Stimulated activated CD8-positive, alpha-beta memory T cell treated with anti-CD3 and anti-CD28 coated beads, Interleukin-4, amount 100 ng/mL, for 1 hour (primary cell): ENCODE measurements at places on chromosomes 5 and 9.

DNA sequence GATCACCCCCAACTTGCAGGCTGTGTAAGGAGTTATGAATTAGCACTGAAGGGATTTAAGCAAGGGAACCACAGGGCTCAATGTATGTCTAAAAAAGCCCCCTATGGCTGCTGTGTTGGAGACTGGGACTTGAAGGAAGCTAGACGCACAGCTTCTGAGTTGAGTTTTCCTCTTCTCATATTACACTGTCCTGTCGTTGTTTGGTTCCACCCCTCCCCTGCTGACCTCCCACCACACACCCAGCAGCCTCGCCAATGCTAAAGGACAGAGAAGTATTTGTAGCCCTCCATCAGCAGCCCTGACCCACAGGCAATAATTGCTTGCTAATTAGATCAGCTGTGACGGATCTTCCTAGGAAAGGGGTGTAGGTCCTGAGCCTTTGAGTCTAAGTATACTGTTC, 15.1 kb upstream of the CARTPT start:
- DNase-seq, result no peak

DNA sequence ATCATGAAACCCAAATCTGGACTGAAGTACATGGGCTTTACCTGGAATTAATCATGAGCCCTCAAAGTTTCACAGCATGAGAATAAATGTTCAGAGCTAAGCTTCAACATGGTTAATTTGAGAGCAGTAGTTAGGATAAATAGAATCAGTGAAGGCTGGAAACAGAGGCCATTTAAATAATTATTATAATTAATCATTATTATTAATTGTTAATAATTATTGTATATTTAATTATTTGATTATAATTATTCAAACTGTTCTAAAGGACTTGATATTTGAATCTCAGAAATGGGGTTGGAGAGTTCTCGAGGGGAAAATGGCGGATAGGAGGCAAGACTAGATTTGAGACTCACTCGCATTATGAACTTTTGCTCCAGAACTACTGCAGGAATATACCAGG, 119.6 kb upstream of the ITGA1 start:
- no peak for DNase-seq

DNA sequence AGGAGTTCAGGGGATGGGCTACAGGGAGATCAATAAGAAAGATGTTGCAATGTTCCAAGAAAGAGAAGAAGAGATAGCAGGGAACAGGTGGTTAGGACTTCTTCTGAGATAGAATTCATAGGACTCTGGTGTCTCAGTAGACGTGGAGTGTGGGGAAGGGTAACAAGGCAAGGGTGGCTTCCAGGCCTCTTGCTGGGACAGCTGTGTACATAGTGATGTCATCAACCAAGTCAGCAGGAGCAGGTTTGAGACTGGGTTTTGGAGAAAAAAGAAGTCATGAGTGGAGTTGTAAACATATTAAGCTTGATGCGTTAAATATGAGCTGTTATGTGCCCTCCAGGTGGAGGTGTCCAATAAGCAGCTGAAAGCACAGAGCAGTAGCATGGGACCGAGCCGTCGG, 211.8 kb upstream of the RASEF start:
- DNase-seq, result no peak

- DNase-seq, result no peak
Observed at GRCh38 chr5:124704594-124705284, 41.7 kb downstream of the ZNF608 start.

DNA sequence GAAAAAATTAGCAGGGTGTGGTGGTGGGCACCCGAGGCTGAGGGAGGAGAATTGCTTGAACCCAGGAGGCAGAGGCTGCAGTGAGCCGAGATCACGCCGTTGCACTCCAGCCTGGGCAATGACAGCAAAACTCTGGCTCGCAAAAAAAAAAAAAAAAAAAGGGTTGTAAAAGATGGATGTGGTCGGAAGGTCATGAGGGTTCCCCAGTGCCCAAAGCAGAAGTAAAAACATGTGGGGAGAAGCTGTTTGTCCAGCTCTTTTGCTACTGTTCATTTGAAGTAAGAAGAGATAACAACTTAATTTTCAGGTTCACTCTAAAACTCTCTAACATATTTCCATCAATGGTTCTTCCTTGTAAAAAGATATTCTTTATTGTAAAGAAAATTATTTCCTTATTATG, 57.1 kb upstream of the GOLPH3 start:
- no peak for DNase-seq

GRCh38 chr5:113338628-113339027, 96.2 kb downstream of the TSSK1B start:
- no peak for DNase-seq

- no peak for DNase-seq
Observed at GRCh38 chr5:178323961-178324360, 91.4 kb upstream of the PHYKPL start.

- no peak for DNase-seq
Observed at GRCh38 chr5:162657076-162657475, 589.5 kb downstream of the GABRG2 start.

GRCh38 chr5:35477911-35478310, 139.8 kb upstream of the SPEF2 start:
- no peak for DNase-seq
